NCI-H2171 treated with DMSO at 0.1 percent for 48 hours (cell line): ENCODE measurements at places on chromosomes 7 and 10.

- DNase-seq, result peak; percentile 98
Observed at GRCh38 chr10:129870961-129871621, 93.0 kb downstream of the EBF3 start.

GRCh38 chr7:129136887-129137642 lies 7.4 kb upstream of the TSPAN33 start:
- no peak for DNase-seq

DNA sequence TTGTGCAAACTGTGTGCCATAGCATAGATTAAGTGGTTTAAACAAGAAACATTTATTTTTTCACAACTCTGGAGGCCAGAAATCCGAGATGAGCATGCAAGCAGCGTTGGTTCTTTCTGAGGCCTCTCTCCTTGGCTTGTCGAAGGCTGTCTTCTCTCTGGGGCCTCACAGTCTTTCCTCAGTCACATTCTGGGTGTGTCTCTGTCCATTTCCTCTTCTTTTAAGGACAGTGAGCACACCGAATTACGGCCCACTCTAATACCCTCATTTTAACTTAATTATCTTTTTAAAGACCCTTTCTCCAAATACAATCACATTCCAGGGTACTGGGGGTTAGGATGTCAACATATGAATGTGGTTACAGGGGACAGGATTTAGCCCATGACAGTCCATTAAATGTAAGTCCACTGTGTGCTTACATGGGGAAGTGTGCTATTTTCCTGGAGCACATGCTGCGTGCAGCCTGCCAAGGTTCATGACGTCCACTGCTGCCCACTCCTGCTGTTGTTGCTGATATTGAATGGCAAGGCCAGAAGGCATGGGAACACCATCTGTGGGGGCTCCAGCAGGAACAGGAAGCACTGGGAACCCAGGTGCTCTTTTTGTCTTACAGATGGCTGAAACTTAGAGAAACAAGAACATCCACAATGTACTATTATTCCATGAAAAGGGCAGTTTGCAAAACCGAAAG lies 365.5 kb downstream of the GALNT17 start:
- DNase-seq, result peak; percentile 76

DNA sequence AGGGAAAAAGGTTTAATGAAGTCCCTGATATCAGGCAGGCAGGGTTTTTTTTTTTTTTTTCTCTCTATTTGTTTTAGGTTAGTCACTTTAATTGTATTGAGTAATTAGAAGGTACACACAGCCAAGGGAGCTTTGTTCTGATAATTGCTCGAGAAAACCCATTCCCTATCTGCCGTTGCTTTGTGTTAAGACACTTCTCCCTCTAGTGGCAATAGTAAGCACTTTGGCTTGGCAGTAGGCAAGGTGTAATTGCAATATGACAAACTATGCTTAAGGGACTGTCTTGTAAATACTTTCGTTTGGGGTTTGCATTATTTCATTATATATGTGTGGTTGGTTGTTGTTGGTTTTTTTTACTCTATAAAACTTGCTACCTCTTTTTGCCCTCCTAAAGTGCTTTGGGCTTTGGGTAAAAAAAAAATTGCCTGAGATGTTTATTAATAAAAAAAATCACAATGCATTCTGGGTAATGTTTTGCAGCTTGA lies 113.4 kb downstream of the BTRC start:
- peak; percentile 72 for DNase-seq

DNA sequence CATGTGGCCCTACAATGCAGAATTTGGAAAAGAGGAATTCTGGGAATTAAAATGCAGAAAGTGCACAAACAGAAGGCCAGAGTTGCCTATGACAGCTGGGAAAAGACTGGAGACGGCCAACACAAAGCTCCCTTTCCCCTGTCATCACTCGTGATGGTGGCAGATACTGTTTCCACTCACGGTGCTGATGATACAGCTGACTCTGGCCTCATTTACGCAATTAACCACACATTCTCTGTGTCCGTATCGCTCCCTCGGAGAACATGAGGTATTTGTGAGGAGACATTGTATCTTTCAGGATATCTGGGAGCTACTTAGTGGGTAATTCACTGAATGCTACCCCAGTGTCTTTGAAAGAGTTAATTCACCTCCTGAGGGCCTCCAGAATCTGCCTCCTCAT lies 172.8 kb downstream of the TAX1BP1 start:
- peak; percentile 10 for DNase-seq

DNA sequence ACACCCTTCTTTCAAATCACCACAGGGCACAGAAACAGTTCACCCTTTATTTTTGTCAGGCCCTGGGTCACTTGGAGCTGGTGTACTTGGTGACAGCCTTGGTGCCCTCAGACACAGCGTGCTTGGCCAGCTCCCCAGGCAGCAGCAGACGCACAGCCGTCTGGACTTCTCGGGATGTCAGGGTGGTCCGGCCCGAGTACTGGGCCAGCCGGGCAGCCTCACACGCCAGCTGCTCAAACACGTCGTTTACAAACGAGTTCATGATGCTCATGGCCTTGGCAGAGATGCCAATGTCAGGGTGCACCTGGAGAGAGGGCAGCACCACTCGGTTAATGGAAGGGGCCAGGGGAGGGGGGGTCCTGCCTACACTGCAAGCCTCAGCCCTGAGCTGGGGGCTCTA lies 2.5 kb downstream of the H2BK1 start:
- DNase-seq, result no peak

GRCh38 chr10:62186999-62187675 lies 81.5 kb downstream of the RTKN2 start:
- no peak for DNase-seq

DNA sequence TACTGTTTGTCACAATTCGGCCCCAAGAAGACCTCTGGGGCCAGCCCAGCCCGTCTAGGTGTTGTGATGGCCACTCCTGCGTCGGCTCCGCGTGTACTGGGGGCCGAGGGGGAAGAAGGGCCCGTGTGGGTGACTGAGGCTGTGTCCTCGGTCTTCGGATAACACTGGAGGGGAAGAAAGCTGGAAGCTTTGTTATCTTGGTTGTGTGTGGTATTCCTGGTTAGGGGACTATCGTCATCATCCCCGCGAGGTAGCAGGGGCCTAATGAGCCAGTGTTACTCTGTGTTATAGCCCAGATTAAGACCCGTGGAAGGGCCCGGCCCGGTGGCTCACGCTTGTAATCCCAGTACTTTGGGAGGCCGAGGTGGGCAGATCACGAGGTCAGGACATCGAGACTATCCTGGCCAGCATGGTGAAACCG lies 854 bp downstream of the MTG1 start:
- DNase-seq, result no peak

GRCh38 chr7:3327655-3328054 lies 26.6 kb downstream of the SDK1 start:
- no peak for DNase-seq

- DNase-seq, result peak; percentile 41
Observed at GRCh38 chr7:98841179-98841997, 28.4 kb downstream of the TMEM130 start.

- no peak for DNase-seq
Observed at GRCh38 chr7:101890749-101891523, 73.5 kb downstream of the CUX1 start.

DNA sequence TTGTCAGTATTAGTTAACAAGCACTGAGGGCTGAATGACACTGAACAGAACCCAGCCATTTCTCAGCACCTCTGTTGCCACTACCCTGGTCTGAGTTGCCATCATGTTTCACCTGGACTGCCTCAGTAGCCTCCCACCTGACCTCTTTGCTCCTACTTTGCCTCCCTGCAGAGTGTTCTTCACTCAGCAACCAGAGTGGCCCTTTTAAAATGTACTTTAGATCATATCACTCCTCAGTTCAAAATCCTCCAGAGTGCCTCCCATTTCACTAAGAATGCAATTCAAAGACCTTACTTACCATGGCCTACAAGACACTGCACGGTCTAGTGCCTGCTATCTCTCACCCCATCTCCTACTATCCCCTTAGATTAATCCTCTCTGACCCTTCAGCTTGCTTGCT lies 214.5 kb downstream of the AUTS2 start:
- no peak for DNase-seq

DNA sequence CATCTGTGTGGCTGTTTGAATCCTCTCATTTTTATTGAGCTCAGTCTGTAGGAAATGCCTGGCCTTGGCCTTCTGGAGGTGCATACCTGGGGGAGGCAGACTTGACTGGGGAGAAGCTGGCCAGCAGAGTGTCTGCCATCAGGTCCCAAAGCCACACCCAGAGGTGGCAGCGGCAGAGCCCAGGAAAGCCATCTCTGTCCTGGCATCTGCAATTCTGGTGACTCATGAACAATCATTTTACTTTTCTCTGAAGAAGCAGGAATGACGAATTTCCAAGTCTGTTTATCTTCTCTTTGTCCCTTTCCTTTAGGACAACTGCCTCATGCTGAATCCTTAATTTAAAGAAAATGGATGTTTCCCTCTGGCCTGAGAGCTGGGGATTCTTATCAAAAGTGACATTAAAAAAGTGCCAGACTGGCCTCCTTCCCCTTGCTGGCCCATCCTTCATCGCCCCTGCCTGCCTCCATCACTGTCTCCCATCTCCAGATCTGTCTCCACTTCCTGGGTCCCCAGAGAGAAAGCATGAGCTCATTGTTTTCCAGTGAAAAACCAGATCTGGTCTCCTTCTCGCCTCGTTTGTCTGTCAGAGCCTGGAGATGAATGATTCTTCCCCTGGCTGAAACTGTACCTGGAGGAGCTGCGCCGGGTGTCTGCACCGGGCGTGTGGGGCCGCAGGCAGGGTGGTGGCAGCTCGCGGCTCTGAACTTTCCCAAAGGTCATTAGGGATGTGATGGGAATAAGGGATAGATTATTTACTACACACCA lies 124.5 kb downstream of the TMEM178B start:
- DNase-seq, result peak; percentile 95

GRCh38 chr10:527416-527815 lies 162.1 kb downstream of the DIP2C start:
- no peak for DNase-seq

DNA sequence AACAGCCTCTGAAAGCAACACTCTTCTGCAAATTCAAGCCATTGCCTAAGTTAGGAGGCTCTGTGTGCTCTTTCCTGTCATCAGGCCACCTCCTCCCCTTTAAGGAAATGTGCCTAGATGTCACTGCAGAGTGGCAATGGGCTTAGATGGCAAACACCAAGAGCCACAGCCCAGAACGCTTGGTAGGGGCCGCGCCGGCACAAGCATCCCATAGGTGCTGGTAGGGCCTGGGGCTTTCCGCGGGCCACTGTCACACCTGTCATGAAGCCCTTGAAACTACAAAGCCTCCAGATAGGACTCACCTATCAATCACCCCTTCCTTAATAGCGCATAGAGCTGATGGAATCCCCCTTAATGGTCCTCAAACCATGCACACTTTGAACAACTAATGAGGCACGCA lies 299.9 kb downstream of the GRID1 start:
- DNase-seq, result no peak

- DNase-seq, result no peak
Observed at GRCh38 chr7:152925412-152926147, 166.0 kb downstream of the ACTR3B start.

- DNase-seq, result no peak
Observed at GRCh38 chr7:100879685-100880261, 4.9 kb downstream of the SRRT start.

DNA sequence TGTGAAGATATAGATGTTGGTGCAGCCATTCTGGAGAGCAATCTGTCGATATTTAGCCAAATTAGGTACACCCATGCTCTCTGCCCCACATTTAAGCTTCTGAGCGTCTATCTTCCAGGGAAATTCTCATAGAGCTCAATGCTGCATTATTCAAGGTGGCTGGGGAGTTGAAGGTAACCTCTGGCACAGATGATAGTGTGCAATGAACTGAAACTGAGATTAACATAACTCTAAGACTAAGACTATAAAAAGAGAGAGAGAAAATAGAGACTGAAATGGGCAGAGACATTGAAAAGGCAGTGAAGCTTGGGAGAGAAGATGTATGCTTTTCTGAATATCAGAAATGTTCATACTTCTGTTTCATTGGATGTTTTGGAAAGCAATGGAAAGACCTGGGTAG lies 1197.0 kb upstream of the AUTS2 start:
- DNase-seq, result no peak

DNA sequence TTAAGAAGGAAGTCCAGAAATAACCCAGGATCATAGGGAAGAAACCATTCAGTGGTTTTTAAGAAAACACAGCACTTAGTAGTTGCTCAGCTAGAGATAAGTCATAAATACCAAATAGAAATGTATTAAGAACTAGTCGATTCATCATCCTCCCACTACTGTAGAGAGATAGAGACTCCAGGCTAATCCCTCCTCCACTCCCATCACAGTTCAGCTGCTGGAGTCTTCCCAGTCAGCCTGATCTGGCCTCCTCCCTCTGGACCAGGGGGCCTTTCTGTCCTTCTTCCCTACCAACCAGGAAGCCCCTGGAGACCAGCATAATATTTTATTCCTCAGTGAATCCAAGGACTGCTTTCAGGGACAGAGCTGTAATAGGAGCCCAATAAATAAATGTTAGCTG lies 294.1 kb upstream of the YAE1 start:
- peak; percentile 46 for DNase-seq

DNA sequence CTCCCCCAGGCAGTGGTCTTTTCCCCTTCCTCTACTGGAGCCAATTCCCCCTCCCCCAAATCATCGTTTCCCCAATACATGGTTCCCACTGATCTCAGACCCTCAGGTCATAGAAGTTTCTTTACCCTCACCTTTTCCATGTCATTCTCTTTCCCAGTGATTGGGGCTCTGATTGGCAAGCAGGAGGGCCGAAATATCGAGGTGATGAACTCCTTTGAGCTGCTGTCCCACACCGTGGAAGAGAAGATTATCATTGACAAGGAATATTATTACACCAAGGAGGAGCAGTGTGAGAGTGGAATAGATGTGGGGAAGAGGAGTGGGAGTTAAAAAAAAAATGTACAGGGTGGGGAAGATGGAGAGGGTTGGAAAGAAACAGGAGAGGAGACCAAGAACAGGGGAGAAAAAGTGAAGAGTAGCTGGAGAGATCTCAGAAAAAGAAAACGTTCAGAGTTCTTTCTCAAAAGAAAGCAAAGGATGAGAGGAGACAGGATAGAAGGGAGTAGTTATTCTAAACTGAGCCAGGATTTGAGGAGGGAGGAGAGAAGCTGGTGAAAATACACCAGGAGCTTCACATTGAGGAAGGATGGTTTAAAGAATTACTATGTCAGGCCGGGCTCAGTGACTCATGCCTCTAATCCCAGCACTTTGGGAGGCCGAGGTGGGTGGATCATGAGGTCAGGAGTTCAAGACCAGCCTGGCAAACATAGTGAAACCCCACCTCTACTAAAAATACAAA lies 858 bp downstream of the COPS6 start:
- no peak for DNase-seq
